ENCODE measurements at places on chromosomes 7 and 10.

GRCh38 chr7:102195361-102195760 lies 91.3 kb upstream of the SH2B2 start:
- DNase-seq: no peak

GRCh38 chr10:131125511-131126225 lies 185.9 kb downstream of the TCERG1L start:
- DNase-seq: no peak

- DNase-seq: no peak
Measured at GRCh38 chr10:132540456-132540855, 2.9 kb downstream of the INPP5A start.

- DNase-seq: no peak
Measured at GRCh38 chr7:117531595-117532244, 51.9 kb downstream of the CFTR start.

GRCh38 chr10:93904901-93905300 lies 11.1 kb downstream of the SLC35G1 start:
- DNase-seq: no peak

DNA sequence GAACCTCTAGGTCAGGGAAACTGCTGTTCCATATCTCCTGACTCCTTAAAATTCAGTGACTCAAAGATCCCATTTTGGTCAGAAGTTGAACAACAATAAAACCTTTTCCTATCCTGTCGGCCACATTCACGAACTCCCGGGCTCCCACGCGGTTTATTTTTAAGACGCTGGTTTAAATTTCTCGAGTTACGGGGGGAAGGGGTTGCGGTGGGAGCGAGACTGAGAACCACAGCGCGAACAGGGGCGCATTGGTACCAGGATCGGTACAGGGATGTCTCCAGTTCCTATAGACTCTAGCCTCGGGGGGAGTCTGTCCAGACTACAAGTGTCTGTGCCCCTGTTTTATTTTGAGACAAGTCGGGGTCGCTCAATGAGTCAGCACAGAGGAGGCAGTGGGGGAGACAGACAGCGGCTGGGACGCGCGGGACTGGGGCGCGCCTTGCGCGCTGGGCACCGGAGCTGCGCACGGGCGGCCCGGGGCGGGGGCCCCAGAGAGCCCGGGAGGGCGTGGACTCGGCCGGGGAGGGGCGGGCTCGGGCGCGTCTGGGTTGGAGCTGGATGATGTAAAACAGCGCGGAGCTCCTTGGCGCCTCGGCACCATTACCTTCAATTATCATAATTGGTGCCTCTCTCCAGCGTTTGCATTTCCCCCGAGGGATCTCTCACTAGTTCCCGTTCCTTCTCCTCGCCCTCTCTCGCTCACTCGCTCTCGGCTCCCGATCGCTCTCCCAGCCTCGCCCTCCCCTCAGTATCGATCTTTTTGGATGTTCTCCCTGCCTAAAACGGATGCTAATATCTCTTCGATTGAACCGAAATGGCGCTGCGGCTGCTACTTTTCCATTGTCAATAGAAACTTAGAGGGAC lies 8.7 kb upstream of the BAMBI start:
- DNase-seq: no peak

DNA sequence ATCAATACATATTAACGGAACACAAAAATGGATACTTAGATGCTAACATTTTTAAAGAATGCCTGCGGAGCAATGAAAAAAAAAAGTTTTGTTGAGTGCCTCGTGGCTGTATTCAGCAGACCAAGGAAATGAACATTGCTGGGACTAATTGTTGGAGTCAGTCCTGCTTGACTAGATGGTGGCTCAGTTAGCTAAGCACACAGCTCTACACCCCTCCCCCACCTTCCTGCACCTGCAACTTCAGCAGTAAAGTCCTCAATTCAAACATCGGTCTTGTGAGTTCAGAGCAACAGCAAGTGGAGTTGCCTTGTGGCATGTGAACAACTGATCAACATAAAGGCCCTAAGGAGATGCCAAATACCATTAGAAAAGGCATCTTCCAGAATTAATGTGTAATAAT lies 326.0 kb upstream of the NPSR1 start:
- no peak for DNase-seq

DNA sequence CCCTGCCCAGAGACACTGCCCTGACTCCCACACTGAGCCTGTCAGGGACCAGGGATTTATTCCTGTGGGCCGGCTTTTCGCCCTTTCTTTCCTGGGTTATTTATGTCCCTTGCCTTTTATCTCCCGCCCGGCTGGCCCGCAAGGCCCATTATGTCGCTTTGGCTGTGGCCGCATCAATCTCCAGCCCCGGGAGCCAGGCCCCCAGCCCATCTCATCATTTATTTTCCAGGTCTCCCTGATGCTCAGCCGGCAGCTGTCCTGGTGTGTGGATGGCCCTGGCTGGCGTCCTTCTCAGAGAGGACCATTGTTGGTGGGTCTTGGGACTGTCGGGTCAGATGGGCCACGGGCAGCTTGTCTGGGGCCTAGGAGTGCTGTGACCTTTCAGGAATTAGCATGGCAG lies 82.3 kb downstream of the FAM241B start:
- no peak for DNase-seq

DNA sequence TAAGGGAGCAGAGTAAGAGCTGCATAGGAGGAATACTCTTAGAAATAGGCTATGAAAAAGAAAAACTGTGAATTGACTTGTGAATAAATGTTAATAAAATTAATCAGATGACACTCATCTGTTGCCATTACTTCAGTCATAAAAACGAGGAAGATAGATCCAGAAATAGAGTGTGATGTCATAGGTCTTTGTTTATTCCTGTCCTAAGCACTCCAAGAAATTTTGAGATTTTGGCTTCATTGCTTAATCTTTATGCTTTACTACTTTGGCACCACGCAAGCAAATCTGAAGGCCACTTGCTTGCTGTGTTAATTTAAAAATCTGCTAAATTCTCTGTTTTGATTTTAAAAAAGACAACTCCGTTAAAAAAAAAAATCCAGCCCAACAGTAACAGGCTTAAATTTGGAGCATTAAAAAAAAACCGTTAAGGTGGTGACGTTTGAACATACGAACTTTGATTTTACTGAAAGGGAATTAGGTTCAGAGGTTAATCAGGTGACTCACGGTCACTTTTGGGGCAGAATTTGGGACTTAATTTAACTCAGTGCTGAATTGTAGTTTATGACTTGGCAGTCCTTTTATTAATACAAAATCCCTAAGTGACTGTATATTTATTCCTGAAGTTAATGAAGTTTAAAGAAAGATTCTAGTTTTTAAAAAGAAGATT lies 3.4 kb downstream of the IFRD1 start:
- no peak for DNase-seq

- DNase-seq: no peak
Measured at GRCh38 chr10:9811601-9812000, 1206.1 kb upstream of the CELF2 start.

GRCh38 chr7:18019555-18019954 lies 8.1 kb downstream of the PRPS1L1 start:
- no peak for DNase-seq

DNA sequence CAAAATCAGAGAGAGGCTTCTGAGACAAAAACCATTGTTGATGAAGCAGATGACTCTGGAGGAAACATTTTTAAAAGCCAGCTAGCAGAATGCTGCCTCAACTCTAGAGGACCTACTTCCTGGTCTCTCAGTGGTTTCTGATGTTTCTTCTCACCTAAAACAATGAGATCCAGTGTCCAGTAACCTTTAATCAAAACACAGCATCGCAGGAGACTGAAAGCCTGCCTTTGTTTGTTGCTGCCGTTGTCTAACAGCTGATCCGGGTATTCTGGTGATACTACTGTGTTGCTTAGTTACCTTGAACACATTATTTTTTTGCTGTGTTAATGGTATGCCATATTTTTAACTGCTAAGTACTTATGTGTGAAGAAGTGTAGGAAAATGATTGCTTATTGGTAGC lies 70.9 kb downstream of the WIPF3 start:
- no peak for DNase-seq

- peak; percentile 63 for DNase-seq
Measured at GRCh38 chr7:150876817-150877526, 24.7 kb downstream of the AOC1 start.

- no peak for DNase-seq
Measured at GRCh38 chr7:98234429-98235147, 17.4 kb downstream of the TECPR1 start.

GRCh38 chr10:104501864-104502579 lies 139.1 kb upstream of the SORCS3 start:
- DNase-seq: no peak

DNA sequence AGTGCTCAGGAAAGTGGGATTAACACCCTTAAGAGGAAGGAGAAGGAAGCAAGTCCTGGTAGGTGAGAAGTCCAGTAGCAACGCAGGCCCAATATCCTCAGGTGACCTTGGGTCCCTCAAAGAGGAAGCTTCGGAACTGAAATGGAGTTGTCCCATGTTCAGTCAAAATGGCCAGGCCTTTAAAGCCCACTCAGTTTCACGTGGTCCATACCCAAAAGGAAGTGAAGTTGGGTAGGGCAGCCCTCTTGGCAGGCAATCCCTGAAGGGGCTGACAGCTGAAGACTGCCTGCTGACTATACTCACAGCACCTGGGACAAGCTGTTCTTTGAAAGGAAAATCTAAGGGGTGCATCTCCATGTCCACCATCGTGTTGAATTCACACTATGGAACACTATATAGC lies 3.0 kb downstream of the GSAP start:
- DNase-seq: no peak

DNA sequence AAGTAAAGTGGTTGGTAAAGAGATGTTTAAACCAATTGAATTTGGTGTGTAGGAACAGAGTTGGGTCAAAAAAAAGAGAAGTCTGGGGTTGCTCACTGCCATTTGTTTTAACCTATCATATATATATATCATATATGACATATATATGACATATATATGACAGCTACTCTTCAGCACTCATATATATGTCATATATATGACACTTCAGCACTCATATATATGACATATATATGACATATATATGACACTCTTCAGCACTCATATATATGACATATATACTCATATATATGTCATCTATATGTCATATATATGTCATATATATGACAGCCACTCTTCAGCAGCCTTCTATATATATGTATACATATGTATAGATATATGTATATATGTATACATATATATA lies 8.9 kb upstream of the A1CF start:
- DNase-seq: no peak

DNA sequence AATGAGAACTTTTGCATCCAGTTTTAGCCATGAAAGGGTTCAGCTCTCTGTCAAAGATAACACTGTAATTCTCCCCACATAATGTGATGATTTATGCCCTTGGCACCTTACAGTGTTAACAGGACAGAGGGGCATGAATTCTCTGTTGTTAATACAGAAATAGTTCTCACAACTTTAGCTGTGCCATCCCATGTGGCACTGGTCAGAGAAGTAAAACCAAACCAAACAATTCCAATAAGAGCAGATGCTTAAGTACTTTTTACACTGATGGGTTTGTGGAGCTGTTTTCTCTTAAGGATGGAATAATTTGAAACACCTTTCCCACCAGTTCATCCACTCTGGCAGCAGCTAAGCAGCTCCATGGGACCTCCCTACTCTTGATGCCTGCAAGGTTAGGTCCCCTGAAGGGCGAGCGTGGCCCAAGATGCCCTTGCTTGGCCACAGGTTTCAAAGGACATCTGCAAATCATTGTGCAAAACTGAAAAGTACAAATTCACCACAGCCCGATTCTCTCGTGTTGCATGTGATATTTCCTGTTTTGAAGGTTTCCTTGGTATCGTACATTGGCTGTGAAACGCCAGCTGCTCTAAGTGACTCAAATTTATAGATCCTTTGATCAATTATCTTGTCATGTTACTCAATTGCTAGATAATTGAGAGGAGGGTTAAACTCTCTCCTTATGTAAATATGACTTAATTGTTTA lies 82.5 kb upstream of the CREB5 start:
- no peak for DNase-seq

GRCh38 chr7:124779194-124779593 lies 13.6 kb upstream of the GPR37 start:
- no peak for DNase-seq

- no peak for DNase-seq
Measured at GRCh38 chr10:63578501-63578900, 57.3 kb downstream of the REEP3 start.

DNA sequence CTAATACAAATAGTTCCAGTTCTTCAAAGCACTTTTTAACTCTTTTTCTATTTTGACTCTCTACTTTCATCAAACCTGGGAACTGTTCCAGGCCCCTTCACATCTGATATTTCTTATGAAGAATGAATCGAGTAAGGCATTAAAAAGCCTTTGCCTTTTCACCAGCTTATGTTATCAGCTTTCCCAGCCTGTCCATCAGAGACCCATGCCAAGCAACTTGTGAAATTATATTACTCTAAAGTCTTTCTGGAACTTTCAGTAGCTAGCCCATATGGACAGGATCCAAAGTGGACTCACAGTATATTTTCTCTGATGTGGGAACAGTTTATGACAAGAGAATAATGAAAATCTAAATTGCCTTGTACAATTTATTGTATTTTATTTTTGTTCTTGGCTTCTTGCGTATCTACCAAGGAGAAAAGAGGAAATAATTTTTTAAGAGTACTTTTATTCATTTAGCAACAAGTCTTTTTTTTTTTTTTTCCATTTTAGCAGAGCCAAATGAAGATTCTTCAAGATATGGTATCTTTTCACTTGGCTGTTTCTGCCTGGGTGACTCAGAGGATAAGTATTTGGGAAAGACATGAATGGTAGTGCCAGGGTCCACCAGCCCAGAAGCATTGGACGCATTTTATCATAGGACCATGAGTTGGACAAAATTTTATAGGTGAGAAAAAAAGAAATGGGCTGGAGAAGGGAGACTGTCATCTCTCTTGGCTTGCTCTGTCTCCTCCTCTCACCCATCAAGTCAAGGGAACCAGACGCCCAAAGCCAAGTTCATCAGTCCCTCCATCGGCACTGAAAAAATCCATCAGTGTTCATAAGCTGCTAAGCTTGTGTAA lies 195.8 kb upstream of the NEBL start:
- no peak for DNase-seq

GRCh38 chr10:97199152-97199551 lies 13.4 kb upstream of the SLIT1 start:
- no peak for DNase-seq

All from stimulated activated naive CD4-positive, alpha-beta T cell (primary cell).